ENCODE measurements at places on chromosomes 7 and 10.

- DNase-seq: no peak
These were observed 22.4 kb upstream of the CRYGN start for GRCh38 chr7:151462306-151462779.

DNA sequence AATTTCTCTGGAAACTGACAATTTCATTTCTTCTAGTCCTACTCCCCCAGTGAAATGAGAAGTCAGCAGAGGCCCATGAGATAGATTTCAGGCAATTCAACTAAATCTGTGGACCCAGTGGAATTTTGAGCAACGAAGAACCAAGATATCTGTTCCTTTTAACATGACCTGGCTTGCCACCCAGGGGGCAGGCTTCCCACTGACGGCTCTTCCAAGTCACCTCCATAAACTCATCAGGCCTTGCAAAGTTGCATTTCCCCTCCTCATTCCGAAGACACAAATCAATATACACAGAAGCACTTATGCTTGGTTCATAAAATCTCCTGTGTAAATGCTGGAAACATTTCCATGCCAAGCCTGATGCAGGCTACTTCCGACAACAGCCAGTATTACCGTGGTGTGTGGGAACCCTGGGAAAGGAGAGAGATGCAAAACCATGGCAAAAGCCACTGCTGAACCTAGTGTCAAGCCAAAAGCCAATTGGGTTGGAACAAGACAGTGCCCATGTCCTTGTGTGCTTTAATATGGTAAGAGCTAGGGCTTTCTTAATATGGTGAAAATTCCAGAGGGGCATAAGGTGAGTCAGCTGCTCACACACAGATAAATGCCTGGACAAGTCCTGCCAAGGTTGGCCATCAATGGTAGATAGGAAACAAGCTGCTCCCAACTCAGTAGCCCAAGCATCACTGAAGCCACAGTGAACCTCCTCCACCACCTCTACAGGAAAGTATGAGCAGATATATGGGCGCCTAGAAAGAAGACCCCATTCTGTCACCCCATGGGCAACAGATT, 1.6 kb downstream of the FRMD4A start:
- DNase-seq: no peak

GRCh38 chr7:40608321-40609075, 473.7 kb downstream of the SUGCT start:
- DNase-seq: no peak

GRCh38 chr7:54145716-54146115, 396.5 kb upstream of the VSTM2A start:
- DNase-seq: no peak

GRCh38 chr10:121406823-121407545, 191.3 kb downstream of the FGFR2 start:
- DNase-seq: no peak

DNA sequence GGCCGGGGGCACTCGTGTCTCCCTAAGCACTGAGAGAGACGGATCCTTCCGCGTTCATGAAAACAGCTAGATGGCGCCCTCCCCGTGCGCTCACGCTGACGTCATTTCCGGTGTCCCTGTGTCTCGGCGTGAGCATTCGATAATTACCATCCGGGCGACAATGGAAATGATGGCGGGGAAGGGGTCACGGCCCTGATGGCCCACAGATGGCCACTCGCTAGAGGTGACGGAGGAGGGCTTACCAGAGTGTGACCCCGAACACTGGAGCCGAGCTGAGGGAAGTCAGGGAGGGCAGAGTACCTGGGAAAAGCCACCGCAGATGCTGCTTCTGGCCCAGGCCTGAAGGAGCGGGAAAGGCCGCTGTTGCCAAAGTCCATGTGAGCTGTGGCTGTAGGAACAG, 222.9 kb downstream of the TCERG1L start:
- DNase-seq: no peak

- DNase-seq: no peak
These were observed 1105.3 kb downstream of the NRG3 start for GRCh38 chr10:82980321-82980720.

GRCh38 chr10:62907470-62908212, 91.5 kb upstream of the EGR2 start:
- no peak for DNase-seq

DNA sequence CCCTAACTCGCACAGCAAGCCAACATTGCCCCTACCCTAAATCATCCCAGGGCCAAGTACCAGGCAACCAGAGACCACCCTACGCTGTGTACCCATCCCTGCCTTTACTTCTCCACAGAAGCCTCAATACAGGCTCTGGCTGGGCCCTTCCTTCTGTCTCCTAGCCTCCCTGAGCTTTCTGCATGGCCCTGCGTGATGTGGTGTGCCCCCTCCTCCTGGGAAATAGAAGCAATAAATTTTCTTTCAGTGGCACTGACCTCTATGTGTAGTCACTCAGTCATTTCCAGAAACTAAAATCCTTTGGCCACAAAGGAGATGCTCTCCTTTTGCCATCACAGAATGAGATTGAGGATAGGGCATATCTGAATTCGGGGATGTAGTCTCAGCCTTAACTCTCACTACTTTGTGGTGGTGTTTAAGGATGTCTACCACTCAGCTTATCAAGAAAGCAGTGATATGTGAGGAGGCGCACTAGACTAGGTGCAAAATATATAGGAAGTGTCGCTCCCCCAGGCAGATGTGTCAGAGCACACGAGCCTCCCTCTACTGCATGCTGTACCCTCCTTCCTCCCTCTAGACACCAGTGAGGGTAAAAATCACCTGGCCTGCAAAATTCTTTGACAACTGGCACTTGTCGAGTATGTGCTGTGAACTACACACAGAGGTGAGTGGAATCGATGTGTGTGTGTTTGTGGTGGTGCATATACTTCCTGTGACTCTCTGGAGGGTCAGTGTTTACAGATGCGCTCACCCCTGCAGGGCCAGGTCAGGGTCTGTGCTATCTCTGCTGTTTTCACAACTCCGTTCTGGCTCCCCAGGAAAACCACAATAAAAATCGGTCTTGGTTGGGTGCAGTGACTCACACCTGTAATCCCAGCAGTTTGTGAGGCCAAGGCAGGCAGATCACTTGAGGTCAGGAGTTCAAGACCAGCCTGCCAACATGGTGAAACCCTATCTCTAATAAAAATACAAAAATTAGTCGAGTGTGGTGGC, 825.9 kb upstream of the IGFBP3 start:
- DNase-seq: no peak

DNA sequence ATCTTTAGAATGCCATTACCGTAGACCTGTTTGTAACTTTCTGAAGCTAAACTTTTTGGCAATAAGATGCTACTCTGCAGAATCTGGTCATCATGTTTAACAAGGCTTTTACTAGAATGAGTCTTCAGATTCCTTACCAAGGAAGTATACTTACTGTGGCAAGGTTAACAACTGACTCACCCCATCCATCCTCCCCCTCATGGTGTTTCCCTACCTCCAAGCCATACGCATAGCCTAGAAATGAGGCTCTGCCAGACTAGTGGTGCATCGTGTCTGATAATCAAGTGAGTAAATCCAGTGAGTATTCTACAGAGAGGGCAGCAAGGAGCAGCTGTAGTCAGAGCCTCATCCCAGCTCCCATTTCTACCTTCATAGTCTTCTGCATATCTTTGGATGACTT, 223.6 kb downstream of the IPMK start:
- no peak for DNase-seq

GRCh38 chr10:30600005-30600404, 29.5 kb downstream of the LYZL2 start:
- no peak for DNase-seq

DNA sequence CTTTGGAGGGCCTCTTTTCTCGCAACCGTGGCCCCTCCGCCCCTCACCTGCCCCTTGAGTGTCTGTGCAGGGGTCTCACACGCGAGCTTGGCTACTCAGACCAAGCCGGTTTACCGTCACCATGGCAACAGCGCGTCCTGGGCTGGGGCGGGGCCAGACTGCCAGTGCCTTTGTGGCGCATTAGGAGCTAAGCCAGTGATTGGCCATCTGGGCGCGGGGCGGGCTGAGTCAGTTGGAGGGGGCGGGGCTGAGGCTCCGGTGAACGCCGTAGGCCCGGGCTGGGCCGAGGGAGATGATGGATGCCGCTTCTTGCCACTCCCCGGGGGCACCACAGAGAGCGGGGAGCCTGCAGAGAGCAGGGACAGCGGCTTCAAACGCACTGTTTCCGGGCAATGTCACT, 48.7 kb upstream of the FXYD4 start:
- peak; percentile 83 for DNase-seq

DNA sequence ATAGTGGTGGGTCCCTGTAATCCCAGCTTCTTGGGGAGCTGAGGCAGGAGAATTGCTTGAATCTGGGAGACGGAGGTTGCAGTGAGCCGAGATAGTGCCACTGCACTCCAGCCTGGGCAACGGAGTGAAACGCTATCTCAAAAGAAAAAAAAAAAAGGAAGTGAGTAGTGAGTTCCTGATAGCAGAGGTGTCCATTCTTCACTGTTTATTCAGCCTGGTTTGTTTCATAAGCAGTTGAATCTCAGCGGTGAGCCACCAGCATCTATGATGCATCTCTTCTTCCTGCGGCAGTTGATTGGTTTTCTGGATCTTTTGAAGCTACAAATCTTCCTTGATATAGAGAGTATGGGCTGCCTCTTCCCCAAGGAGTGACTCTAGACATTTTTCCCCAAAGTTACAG, 316.1 kb upstream of the MTPN start:
- no peak for DNase-seq

DNA sequence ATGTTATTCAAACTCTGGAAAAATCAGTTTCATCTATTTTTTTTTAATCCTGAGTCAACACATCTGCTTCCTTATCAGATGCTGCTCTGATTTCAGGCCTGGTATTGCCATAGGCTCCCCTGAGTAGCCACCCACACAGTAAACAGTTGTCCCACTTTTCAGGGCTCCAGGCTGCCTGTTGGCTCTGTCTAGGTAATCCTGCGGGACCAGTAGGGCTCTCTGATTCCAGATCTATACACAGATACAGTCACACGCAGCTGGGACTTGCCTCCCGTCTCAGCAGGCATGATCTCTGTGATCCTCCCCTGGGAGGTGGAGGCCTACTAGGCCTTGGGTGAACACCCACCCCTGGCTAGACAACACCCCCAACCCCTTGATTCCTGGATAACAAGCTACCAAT, 206.1 kb downstream of the CREB5 start:
- DNase-seq: no peak

DNA sequence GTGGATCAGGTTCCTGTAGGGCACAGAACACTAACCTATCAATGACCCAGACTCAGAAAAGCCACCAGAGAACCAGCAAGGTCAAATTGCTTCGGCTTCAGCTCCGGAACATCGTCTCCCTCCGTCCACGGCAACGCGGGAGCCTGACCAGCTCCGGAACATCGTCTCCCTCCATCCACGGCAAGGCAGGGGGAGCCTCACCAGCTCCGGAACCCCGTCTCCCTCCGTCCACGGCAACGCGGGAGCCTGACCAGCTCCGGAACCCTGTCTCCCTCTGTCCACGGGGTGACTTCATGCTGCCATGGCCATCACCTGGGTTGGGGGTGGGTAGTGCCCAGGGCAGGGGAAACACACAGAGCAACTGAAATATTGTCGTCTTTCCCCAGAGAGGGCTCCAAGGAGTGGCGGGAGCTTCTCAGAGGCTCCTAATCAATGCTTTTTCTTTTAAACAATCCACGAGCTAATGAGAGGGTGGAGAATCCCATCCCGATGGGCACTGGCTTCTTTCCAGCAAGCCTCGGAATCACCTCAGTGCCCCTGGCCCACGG, 403.5 kb downstream of the DNAJB6 start:
- DNase-seq: no peak

DNA sequence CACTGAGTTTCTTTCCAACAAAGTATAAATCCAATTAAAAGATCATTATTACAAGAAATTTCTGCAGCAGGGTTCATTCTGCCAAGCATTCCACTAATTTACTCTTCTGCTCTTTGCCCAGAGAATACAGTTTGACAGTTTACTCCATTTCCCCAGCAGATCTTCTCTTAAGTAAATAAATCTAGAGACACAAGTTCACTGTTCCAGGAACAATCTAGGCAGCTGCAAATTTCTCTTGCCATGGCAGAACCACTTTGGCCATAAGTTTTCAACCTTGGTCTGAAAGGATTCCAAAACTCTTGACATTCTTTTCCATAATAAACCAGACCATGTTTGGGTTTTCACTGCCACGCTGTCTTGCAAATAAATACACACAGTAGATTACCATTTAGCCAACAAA, 11.5 kb downstream of the RGS10 start:
- DNase-seq: no peak

- DNase-seq: no peak
These were observed 45.5 kb downstream of the VWA2 start for GRCh38 chr10:114284346-114285071.

- no peak for DNase-seq
These were observed 2.5 kb downstream of the CALN1 start for GRCh38 chr7:72409638-72410015.

DNA sequence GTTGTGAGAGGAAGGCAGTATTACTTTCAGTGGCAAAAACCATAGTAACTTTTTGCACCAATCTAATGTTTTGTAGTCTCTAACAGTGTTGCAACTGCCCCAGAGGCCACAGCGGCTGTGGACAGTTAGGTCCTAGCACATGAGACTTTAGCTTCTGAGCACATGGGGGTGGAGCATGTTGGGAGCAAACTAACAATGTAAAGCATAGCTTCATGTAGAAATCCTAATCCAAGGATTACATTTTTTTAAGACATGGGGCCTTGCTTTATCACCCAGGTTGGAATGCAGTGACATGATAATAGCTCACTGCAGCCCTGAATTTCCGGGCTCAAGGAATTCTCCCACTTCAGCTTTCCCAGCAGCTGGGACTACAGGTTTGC, 49.0 kb downstream of the LAMB1 start:
- no peak for DNase-seq

DNA sequence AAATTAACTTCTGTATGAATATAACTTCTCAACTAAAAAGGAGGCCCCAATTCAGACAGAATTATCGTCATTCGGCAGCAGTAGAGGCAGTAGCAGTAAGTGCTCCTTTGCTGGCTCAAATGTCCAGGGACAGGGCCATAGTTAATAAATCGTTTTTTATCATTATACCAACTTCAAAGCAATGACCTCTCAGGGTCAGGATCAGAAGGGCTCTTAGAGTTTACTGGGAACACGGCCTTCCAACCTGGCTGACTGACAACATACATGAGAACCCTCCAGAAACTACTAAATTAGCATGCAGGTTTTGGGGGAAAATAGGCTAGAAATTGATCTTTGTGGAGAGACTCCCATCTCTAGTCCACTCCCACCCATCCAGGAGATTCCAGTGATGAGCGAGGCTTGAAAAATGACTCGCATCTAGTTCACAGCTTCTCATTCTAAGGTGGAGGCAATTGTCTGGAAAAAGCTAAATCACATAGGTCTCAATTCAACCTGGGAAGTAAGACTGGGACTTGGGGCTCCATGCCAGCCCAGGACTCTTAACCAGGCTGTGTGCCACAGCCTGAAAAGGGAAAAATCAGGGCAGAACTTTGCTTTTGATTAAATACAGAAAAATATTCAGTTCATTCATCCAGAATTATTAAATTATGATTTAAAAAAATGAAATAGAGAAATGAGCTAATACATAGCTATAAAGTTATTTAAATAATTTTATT, 84.6 kb downstream of the ABLIM1 start:
- DNase-seq: no peak

GRCh38 chr10:80769700-80770160, 232.0 kb downstream of the SH2D4B start:
- DNase-seq: no peak

GRCh38 chr7:155422599-155423336, 35.2 kb upstream of the EN2 start:
- DNase-seq: no peak

- DNase-seq: no peak
These were observed 146.0 kb downstream of the TNS3 start for GRCh38 chr7:47435889-47436312.

- DNase-seq: no peak
These were observed 73.0 kb downstream of the IGF2BP3 start for GRCh38 chr7:23397241-23397640.

Data from RWPE2 (cell line).